ENCODE measurements at places on chromosomes 12 and 14.

DNA sequence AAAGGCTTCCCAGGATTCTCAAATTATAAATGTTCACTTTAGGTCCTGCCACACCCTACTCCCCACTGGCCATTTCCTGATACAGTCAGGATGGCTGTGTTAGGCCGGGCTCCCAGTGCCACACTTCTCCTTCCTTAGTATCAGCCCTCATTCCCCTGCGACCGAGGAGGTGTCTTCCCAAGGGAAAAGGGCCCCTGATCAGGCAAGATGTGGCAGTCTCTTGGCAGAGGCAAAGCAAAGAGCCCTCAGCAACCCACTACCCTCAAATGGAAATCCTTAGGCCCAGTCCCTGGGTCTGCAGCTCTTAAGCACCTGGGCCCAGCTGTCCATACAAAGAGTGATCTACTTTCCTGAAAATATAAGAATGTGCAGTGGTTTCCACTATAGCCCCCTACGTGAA is 96.5 kb upstream of the VASH1 start:
- no peak for DNase-seq

GRCh38 chr12:96701856-96702255 is 205.2 kb upstream of the NEDD1 start:
- DNase-seq: no peak

DNA sequence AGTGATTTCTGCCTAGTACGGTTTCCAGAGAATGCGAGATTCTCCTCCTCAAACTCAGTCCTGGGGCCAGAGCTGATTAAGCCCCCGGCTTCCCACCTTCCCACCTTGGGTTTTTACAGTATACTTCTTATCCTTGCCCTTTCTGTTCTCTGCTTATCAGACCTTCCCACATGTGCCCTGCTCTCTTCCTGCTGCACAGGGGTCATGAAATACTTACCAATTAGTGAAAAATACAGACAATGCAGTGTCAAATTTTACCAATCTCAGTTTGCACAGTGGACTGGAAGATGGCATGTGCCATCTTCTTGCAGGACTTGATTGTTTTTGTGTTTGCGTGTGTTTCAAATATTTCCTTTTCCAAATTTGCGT is 14.7 kb downstream of the SUSD6 start:
- no peak for DNase-seq

DNA sequence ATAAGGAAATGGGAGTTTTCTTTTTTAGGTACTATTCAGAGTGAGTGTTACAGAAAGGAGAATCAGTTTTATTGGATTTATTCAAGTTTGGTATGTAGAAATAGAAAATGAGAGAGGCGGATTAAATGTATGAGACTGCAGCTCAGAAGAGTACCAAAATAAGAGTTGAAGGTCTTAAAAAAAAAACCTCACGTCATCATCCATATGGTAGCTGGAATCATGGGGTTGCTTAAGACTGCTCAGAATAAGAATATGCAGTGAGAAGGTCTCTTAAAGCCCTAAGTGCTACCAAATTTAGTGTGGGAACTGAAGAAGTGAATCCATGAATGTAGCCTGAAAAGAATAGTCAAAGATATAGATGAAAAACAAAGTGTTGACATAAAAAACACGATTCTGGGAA is 825.5 kb upstream of the SEL1L start:
- no peak for DNase-seq

GRCh38 chr14:28875934-28876571 is 109.5 kb downstream of the FOXG1 start:
- DNase-seq: no peak

GRCh38 chr12:7150356-7150755 is 20.2 kb downstream of the CLSTN3 start:
- no peak for DNase-seq

GRCh38 chr14:56816574-56817391 is 6.5 kb upstream of the OTX2 start:
- no peak for DNase-seq

DNA sequence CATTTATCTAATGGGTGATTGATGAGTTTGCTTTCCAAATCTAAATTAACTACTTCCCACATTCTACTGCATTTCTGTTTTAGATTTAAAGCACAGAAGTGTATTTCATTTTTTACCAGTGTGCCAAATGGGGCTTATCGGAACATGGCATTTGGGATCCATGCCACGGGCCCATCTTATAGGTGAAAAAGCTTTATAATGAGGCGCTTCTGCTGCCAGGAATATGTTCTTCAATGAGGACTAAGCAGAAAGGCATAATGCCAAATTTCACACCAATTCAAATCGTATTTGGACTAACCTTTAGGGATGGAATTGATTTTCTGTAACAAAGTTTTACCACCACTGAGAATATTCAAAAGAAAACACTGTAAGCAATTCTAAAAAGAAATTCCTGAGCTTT is 803.5 kb upstream of the FLRT2 start:
- DNase-seq: no peak

DNA sequence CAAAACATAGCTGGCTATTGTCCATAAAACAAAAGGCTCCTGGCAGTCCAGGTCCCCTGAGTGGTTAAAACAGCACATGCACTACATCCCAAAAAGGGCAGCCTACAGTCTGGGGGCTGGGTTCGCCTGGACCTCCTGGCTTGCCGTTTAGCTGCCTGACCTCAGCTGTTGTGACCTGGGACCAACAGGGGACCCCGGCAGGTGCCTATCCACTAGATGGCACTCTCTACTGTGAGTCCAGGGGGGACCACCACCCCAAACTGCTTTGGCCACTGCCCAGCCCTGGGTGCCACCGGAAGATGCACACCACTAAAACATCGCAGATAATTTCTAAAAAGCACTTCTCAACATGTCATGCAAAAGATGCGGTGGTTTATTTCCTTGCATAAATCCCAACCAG is 2.9 kb upstream of the RTL1 start:
- DNase-seq: no peak

DNA sequence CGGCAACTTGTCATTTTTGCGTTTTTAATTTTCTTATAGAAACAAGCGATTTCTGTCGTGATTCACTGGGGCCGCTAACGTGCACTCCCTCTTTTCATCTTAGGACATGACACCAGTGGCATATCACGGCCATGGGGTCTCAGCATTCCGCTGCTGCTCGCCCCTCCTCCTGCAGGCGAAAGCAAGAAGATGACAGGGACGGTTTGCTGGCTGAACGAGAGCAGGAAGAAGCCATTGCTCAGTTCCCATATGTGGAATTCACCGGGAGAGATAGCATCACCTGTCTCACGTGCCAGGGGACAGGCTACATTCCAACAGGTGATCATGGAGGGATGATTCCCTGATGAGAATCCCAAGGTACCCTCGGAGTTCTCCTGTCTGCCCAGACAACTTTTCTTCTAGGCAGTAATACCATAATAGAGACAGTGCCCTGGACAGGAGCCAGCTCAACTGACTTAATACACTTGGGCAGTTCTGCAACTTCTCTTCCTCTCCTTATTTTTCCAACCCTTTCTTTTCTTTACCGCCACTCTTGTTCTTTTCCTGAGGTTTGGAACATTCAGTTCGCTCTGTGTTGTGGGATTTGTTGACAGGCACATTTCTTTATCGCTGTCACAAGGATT is 821 bp downstream of the TMEM106C start:
- DNase-seq: no peak

DNA sequence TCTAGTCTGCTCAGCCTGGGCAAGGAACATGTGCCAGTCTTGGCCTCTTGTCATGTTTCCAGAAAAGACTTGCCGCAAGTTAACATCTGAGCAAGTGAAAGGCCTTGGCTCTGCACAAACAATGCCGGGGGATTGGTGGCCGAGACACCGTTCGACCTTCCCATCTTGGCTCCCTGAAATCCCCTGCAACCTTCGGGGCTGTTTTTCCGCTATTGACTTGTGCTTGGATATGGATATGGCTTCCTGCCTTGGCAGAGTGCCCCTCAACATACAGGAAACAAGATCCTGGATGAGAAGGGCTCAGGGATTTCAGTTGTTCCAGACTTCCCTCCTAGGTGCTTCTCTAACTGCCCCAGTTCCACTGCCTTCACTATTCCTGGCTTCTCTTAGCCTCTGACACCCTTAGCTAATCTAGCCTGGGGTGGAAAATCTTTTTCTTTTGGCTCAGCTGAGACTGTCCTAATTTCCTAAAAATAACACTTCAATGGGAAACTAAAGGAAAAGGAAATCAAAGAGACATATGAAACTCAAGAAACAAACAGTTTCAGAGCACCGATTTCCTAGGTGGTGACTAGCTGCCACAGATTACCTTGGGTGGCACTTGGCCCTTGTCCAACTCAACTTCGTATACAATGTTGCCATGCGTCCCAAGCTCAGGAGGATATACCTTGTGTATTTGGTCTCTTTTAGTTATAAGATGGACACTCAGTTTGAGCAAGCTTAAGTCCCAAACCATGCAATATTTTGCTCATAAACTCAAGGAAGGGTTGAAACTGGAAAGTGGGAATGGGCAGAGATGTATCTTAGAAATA is 33.9 kb downstream of the RDH12 start:
- no peak for DNase-seq

- no peak for DNase-seq
These were observed 228.4 kb upstream of the FLRT2 start for GRCh38 chr14:85301506-85301905.

- no peak for DNase-seq
These were observed 89.9 kb upstream of the PRICKLE1 start for GRCh38 chr12:42679466-42679865.

DNA sequence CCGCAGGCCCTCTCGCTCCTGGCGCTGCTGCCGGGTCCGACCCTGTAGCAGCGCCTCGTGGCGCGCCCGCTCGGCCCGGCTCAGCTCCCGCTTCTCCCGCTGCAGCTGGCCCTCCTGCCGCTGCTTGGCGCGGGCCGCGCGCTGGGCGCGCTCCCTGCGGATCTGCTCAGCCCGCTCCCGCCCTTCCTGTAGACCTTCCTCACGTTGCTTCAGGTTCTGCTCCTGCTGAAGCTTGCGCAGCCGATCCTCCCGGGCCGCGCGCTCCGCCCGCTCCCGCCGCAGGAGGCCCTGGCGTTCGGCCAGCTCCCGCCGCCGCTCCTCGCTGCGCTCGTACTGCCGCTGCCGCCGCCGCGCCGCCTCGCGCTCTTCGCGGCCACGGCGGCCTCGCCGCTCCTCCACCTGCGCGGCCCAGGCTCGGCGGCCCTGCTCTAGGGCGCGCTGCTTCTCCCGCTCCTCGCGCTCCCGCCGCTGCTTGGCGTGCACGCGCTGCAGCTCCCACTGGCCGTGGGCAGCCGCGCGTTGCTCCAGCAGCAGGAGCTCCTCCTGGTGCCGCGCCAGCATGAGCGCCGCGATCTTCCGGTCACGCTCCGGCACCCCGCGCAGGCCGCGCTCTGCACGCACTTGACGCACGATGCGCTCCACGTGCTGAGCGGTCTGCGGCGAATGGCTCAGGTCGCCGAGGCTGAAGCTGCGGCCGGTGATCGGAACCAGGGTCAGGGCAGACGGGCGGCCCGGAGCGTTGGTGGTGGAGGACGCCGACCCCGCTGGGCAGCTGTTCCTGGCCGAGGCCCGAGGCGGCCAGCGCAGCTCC is 2.4 kb downstream of the CCDC177 start:
- no peak for DNase-seq

DNA sequence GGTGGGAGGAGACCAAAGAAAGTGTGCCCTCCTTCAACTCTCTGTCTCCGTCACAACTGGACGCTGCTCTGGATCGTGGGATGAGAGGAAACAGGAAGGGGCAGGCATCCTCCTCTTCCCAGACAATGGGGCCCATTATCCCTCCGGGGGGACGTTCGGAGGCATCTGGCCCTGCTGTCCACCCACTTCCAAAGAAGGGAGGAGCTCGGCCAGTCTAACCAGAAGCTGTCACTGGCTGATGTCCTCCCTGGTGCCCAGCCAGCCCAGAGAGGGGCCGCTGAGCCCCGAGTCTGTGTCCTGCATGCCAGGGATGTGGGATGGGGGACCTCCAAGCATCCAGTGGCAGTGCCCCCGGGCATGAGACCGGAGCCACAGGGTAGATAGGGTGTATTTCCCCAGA is 39.8 kb upstream of the MEG3 start:
- DNase-seq: no peak
